ENCODE measurements at places on chromosomes 11 and 22. TPM values are rescaled to one million over a fixed set of nuclear protein-coding genes. Genes with fewer than 3 reads are reported as not detected.

DNA sequence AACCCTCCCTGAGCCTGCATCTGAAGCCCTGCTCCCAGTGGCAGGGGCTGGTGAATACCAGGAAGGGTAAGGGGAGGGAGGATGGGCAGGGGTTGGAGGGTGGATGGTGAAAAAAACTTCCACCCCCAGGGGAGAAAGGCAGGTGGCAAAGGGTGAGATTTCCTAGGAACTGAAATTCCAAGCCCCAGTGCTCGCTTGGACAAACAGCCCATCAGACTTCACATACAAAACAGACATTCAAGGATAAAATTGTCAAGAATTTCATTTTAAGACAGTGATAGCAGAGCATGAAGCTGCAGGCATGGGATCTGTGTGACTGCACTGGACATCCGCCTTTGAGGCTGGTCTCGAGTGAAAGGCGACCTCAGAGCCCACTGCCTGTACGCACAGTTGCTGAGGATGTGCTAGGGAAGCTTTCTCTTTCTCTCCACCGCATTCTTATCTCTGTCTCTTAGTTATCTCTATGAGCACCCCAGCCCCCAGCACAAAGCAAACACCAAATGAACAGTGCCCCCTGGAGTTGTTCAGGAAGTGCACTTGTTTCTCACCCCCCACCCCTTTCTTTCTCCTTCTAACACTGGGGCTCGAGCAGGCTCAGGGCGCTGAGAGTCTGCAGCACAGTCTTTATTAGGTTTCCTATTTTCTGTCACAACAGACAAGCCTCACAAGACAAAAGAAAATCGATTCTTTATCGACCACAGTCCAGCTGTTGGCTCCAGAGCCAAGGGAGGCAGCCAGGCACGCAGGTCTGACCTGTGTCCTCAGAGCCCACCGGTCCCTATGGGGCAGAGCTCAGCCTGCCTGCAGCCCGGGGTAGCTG lies 237.3 kb upstream of the NCAM1 start:
- no peak for DNase-seq

DNA sequence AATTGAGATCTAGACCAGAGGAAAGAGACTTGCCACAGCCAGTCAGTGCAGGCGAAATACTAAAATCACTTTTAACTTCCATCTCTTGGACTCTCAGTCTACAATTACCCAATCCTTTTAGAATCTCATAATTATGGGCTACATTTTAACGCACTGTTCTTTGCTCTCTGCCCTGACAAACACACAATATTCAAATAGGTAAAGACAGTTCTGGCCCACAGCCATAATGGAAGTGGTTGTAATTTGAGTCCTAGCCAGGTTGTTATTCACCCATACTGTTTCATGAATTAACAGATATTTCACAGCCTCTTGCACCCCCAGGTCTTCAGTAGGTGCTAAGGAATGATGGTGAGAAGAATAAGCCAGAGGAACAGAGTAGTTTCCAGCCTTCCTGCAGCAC lies 830 bp downstream of the C11orf97 start:
- no peak for DNase-seq

DNA sequence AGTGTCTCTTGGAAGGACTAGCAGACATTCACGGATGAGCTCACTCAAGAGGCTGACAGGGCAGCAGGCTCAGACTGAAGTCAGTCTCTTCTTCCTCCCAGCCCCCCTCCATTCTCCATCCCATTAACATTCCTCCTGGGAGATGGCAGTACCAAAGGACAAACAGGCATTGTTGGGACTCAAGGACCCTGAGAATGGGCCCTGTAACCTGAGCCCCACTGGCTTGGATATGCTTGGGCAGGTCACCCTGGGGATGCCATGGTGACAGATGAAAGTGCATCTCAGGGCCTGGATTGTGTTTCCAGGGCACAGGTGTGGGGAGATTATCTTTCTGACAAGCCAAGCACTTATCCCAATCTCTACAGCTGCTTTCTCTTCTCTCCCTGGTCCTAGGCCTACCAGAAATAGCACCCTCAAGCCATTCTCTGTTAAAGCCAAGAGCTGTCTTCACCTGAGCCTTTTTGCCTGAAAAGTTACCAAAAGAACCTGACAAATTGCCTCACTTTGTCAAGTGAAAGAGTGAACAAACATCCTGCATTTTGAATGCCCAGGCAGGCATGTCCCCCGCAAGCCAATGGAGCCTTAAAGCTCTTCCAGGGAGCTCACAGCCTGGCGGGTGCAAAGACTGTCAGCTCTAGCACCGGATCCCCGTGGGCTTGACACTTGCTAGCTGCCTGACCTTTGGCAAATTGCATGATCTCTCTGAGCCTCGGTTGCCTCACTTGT lies 366.0 kb upstream of the NARS2 start:
- DNase-seq: no peak

The CCDC89 gene
- total RNA-seq: 0.53 TPM

- no peak for DNase-seq
Observed at GRCh38 chr11:105130189-105130813, 9.3 kb downstream of the CARD18 start.

The NCF4 gene
- total RNA-seq: 10.7 TPM

The SLC22A8 gene
- total RNA-seq: not detected

DNA sequence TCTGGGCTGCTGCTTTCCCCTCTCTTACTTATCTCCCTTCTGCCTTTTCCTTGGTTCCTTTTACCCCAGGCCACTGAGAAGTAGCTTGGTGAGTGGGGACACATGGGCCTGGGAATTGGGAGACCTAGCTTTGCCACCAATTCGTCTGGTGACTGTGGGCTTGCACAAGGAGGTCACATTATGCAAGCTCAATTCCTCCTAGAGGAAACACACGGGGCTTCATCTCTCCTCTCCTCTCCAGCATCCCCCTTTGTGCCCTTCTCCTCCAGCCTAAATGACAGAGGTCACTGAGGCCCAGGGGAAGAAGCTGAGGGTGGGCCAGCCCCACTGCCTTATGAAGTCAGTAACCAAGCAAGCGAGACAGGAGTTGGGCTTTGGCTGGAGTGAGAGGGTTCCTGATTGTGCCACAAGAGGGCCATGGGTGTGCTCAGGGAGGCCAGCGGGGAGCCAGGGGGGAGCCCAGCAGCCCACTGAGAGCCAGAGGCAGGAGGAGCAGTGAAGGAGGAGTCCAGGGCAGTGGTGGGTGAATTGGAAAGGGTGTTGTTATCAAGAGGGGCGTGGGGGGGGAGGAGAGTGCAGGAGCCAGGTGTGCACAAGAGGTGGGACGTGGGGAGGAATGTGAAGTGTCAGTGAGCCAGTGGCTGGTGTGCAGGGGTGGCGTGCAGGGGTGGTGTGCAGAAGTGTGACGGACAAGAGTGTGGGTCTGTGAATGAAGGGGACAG lies 2.0 kb downstream of the CLCF1 start:
- no peak for DNase-seq

DNA sequence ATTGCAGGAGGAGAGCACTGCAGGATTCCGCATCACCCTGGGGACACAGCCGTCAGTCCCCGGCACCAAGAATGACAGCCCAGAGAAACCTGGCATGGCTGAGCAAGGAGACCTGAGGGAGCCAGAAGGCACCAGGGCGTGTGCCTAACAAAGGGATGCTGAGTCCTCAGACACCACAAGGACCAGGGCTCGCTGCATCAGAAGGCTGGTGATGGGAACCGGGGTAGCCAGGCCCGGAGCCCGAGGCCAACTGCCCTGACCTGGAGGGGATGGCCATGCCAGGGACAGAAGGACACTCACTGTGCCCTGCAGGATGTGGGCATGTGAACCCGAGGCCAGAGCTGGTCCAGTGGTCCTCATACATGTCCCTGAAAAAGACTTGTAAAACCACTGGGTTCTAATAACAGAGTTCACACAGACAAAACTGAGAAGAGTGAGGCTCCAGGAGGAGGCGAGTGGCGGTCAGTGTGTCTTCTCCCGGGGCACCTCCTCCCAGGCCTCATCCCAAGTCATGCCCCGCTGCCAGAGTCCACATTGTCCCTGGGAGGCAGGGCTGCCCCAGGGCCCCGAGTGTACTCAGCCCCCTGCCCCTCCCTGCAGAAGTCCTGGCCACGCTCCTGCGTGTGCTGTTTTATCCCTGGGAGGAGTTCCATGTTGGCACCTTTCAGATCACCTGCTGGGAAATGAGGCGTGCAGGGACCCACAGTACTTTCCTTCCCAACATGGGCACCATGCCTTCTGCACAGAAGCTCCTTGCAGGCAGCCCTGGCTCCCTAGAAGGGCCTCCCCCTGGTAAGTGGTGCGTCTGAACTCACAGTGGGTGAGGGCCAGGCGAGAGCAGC lies 42.5 kb downstream of the TBX1 start:
- no peak for DNase-seq

- no peak for DNase-seq
Observed at GRCh38 chr11:69674267-69674885, 777 bp downstream of the LTO1 start.

The FAM168A gene
- 24.7 TPM for total RNA-seq

DNA sequence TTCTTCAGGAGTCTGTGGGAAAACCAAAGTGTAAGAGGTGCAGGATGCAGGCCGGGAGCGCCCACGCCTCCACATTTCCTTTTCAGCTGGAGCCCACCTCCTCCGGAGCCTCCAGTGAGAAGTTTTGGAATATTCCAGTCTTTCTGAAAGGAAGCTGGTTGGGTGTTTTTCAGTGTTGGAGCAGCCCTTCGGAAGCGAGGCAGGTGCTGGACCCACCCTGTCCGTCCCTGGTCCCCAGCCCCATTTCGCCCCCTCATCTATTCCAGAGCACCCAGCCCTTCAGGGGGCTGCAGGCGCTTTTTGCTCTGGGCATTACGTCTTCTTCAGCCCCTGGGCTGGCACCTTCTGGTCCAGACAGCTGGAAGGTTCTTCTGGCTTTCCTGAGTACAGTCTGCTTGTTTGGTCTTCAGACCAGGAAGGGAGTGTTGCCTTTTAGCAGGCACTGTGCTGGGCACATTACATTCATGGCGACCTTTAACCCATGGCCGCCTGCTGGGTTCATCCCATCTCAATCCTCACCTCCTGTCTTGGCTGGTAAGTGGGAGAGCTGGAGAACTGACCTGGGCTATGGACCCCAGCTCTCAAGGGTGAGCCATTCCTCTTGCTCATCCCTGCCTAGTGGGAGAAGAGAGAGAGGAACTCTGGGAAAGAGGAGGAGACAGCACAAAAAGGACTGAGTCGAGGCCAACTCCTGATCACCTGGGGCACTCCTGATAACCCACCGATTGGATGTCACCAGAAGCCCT lies 710 bp upstream of the THY1 start:
- DNase-seq: no peak

- DNase-seq: peak; percentile 55
Observed at GRCh38 chr22:22848364-22848866, 39.2 kb upstream of the IGLL5 start.

The OSM gene
- total RNA-seq: 16.5 TPM

The PYGM gene
- 9.0 TPM for total RNA-seq

The MS4A6E gene
- not detected for total RNA-seq

DNA sequence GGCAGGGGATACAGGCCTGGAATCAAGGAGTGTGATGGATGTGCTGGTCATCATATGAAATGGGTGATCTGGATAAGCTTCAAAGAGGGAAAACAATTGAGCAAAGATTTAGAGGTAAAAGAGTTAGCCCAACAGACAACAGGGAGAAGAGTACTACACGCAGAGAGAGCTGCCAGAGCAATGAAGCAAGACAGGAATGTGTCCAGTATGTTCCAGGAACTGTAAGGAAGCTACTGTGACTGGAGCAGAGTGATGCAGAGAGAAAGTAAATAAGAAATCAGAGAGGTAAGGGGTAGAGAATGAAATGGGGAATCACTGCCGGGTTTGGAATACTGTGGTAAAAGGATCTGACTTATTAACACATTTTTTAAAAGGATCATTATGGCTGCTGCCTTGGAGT lies 255.1 kb downstream of the DCDC1 start:
- no peak for DNase-seq

- no peak for DNase-seq
Observed at GRCh38 chr11:110297076-110297725, 787 bp upstream of the RDX start.

DNA sequence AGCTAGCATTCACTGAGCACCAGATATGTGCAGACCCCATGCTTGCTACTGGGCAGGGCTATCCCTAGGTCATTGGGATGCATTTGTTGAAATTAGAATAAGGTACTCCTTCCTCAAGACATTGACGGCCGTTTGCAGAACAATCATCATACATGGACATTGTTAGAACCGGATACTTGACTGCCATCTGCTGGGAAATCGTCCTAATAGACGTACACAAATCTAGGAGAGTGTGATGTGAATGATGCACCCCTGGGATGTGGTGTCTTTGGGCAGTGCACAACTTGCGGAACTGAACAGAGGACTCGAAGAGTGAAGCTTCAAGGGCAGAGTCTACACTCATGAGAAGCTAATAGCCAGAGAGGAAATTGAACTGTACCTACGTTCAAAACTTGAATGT lies 35.9 kb downstream of the MYO18B start:
- DNase-seq: no peak

The TP53AIP1 gene
- not detected for total RNA-seq

The OTOG gene
- total RNA-seq: not detected

- DNase-seq: no peak
Observed at GRCh38 chr22:39474351-39475111, 17.7 kb downstream of the MGAT3 start.

DNA sequence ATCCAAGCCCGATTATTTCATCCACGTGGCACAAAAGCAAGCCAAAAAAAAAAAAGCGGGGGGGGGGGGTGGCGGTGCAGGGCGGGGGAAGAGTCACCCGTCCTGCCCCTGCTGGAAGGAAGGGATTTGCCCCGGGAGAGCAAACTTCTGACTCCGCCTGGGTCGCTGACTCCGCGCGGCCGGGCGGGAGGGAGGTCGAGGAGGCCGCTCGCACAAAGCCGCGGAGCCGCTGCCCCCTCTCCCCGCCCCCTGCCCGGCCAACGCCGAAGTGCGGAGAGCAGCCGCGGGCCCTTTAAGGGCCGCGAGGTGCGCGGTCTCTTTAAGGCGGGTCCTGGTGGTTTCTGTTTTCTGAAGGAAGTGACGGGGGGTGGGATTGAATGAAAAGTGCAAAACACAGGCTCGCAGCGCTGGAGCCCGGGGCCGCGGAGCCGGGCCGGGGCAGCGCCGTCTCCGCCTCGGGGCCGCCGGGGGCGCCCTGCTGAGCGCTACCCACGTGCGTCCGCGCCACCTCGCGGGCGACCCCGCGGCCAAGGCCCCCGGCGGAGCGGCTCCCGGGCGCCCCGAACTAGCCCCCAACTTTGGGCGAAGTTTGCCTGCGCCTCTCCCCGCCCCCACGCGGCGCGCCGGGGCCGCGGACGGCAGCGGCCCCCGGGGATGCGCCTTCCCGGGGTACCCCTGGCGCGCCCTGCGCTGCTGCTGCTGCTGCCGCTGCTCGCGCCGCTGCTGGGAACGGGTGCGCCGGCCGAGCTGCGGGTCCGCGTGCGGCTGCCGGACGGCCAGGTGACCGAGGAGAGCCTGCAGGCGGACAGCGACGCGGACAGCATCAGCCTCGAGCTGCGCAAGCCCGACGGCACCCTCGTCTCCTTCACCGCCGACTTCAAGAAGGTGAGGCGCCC lies at the start of gene OAF:
OAF (plus strand) TSS at position 407 of the 896 bp plus-strand sequence; CDS start at position 655, 248 bp downstream.
- peak; percentile 44 for DNase-seq

Data from T-cell (primary cell).